Stimulated activated naive CD8-positive, alpha-beta T cell treated with anti-CD3 and anti-CD28 coated beads, Interleukin-15, Interleukin-2, amounts not matched to agents 100 U/mL and 50 U/mL, for 24 hours (primary cell): ENCODE measurements at places on chromosomes 2 and 18.

DNA sequence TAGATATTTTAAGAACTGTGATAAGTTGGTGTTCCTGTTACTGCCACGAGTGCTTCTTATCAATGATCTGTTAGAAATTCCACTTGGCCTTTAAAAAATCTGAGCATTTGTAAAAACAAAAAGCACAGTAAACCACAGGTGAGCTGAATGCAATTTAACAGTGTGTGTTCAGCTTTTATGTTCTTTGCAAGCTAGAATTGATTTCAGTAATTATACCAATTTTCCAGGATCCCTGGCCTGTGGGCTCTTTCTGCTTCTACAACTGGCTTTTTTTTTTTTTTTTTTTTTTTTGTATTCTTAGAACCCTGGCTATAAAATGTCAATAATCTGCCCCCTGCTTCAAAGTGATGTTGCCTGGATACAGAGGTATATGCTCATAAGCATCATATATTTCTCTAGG is 548.5 kb upstream of the SLC8A1 start:
- no peak for DNase-seq

- no peak for DNase-seq
Observed at GRCh38 chr2:230807729-230808128, 57.0 kb upstream of the ITM2C start.

GRCh38 chr2:85015653-85016360 is 44.8 kb downstream of the KCMF1 start:
- DNase-seq, result no peak

DNA sequence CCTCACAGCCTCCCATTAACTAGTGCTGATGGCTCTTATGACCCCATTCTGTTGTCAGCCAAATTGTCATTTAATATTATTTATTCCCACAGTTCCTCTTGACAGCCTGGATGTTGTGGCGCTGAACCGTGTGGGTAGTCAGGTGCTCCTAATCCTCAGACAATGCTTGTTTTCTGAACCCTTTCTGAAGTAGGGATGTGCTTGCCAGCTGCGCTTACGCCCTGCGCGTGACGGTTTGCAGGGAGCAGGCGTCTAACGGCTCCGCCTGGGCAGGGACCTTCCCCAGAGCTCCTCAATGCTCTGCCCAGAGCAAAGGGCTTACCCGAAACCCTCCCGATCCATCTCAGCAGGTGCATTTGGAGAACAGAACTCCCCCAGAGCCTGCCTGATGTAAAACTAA is 358.2 kb upstream of the MYT1L start:
- DNase-seq, result no peak

DNA sequence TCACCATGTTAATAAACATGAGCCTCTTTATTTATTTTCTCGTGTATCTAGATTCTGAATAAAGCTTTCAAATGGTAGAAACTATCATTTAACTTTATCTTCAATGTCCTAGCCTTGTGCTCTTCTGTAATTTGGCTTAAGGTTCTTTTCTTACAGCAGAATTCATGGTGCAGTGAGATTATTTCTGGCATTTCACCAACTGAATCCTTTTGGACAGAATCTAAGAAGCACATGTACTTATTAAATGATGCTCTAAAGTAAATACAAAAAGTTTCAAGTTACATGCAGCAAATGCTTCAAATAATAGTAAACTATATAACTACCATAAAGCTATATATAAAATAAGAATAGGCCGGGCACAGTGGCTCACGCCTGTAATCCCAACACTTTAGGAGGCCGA is 65.9 kb downstream of the AP1S3 start:
- DNase-seq, result no peak

- DNase-seq, result no peak
Observed at GRCh38 chr2:160322320-160322719, 122.2 kb upstream of the ITGB6 start.
